ENCODE measurements at places on chromosomes 6 and 20.
A peak's percentile ranks its signal among the peaks of the same experiment; 100 is the strongest.

GRCh38 chr6:24859608-24860200 lies 61.0 kb upstream of the ARMH2 start:
- H3K27ac ChIP-seq: no peak overlapping the region
- no peak overlapping the region for H3K4me3 ChIP-seq
- no peak for ATAC-seq
- H3K36me3 ChIP-seq: peaks cover 3% of the 10 kb centered on the region

GRCh38 chr6:90494067-90494780 lies 92.6 kb downstream of the MAP3K7 start:
- no peaks in the 10 kb centered on the region for H3K36me3 ChIP-seq
- no peak overlapping the region for H3K4me3 ChIP-seq
- H3K27ac ChIP-seq: no peak overlapping the region
- no peak for ATAC-seq

- no peak for ATAC-seq
- peak overlapping the region; percentile 53 for H3K27ac ChIP-seq
- no peaks in the 10 kb centered on the region for H3K36me3 ChIP-seq
- no peaks in the 10 kb centered on the region for H3K27me3 ChIP-seq
These were observed 13.6 kb upstream of the SASH1 start for GRCh38 chr6:148328876-148329555.

DNA sequence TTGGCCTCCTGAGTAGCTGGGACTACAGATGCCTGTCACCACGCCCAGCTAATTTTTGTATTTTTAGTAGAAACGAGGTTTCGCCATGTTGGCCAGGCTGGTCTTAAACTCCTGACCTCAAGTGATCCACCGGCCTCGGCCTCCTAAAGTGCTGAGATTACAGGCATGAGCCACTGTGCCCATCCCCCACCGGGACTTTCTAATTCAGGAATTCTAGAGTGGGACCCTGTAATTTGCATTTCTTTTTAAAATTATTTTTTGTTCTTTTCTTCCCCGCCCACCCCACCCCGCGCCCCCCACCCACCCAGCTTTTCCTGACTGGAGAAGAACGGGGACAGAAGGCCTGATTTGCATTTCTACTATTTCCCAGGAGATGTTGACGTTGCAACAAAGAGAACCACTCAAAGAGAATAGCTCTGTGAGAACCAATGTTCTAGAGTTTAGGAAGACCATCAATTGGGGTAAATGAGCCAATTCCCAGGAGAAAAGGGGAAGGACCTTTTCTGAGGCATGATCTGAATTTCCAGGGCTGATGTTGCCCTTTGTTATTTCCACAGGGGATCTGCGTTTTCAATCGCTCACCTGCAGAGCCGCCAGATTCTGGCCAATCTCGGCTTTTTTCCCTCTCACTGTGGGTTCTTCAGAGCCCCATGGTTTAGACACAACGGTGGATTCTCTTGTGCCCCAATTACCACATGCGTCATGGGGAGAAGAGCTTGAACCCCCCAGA lies 33.2 kb upstream of the TFAP2C start:
- no peak overlapping the region for H3K27ac ChIP-seq
- peaks cover 25% of the 10 kb centered on the region for H3K27me3 ChIP-seq
- no peak overlapping the region for H3K4me3 ChIP-seq
- no peak for ATAC-seq

GRCh38 chr20:44025756-44026155 lies 111.1 kb downstream of the TOX2 start:
- H3K4me3 ChIP-seq: no peak overlapping the region
- no peaks in the 10 kb centered on the region for H3K4me1 ChIP-seq
- ATAC-seq: no peak
- H3K27ac ChIP-seq: no peak overlapping the region
- no peaks in the 10 kb centered on the region for H3K27me3 ChIP-seq

DNA sequence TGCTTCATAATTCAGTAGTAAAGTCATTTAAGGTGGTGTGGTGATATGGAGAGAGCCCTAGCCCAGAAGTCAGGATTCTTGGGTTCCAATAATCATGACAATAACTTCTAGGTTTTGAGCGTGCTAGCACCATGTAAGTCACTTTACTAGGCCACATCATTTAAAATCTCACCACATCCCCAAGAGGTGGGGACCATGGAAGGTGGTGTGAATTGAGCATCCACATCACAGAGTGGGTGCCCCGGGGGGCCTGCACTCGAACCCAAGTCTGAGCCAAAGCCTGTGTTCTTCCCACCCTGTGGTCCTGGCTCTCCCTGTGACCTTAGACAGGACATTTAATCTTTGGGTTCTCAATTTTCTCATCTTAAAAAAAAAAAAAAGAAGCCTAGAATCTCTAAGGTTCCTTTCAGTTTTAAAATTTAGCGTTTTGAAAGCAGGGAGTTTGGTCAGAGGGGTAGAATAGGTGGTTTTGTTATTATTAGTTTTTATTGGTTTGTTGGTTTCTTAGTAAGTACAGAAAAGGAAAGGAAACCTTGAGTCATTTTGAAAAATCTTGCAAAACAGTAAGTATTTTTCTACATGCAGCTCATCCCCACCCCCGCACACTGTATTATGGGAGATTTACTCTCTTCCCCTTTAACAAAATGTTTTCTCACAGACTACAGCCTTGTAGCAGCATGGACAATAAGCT lies 26.4 kb downstream of the ARMC2 start:
- no peak for ATAC-seq
- H3K36me3 ChIP-seq: no peaks in the 10 kb centered on the region
- H3K27me3 ChIP-seq: no peaks in the 10 kb centered on the region
- H3K27ac ChIP-seq: peak overlapping the region; percentile 62
- H3K4me1 ChIP-seq: peaks cover 29% of the 10 kb centered on the region

GRCh38 chr20:49713753-49714712 lies at the start of gene B4GALT5:
Gene B4GALT5, minus strand, starts transcription at chr20:49713878. Its CDS starts 188 bp downstream, at chr20:49713690.
- peak within 1 kb of the TSS; percentile 56 for H3K27ac ChIP-seq
- H3K4me3 ChIP-seq: peak within 1 kb of the TSS; percentile 96
- peak; percentile 94 for ATAC-seq
- no peaks in the 10 kb centered on the region for H3K27me3 ChIP-seq
- no peaks in the 10 kb centered on the region for H3K36me3 ChIP-seq
- H3K4me1 ChIP-seq: peaks cover 48% of the 10 kb centered on the region

DNA sequence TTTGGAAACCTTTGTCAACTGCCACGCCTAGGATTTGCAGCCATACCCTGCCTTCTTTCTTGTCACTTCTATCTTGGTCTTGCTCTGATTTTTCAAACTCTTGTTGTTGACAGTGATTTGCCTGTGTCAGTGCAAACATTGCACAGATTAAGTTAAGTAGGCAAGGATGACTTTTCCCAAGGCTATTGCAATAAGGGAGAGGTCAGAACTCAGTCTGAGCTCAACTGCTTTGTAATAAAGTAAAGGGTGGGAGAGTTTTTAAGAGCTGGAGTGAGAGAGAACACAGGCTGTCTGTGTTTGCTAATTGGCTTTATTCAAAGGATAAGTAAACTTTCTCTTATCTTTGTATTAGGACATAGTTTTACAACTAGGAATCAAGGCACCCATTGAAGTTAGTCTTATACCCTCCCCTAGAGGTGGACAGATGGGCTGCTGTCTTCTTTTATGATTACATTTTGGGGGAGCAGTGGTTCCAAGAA lies 448.6 kb downstream of the PHF3 start:
- H3K36me3 ChIP-seq: no peaks in the 10 kb centered on the region
- H3K27me3 ChIP-seq: no peaks in the 10 kb centered on the region
- no peak overlapping the region for H3K4me3 ChIP-seq
- H3K4me1 ChIP-seq: no peaks in the 10 kb centered on the region
- H3K27ac ChIP-seq: no peak overlapping the region
- no peak for ATAC-seq

GRCh38 chr6:90105506-90106170 lies 191.0 kb downstream of the BACH2 start:
- no peak for ATAC-seq
- no peak overlapping the region for H3K4me3 ChIP-seq
- H3K36me3 ChIP-seq: no peaks in the 10 kb centered on the region
- no peaks in the 10 kb centered on the region for H3K27me3 ChIP-seq
- H3K27ac ChIP-seq: no peak overlapping the region

GRCh38 chr20:39654171-39654570 lies 692.0 kb downstream of the DHX35 start:
- no peak overlapping the region for H3K4me3 ChIP-seq
- H3K27me3 ChIP-seq: peaks cover 7% of the 10 kb centered on the region
- H3K4me1 ChIP-seq: no peaks in the 10 kb centered on the region
- ATAC-seq: no peak
- H3K36me3 ChIP-seq: no peaks in the 10 kb centered on the region
- no peak overlapping the region for H3K27ac ChIP-seq

DNA sequence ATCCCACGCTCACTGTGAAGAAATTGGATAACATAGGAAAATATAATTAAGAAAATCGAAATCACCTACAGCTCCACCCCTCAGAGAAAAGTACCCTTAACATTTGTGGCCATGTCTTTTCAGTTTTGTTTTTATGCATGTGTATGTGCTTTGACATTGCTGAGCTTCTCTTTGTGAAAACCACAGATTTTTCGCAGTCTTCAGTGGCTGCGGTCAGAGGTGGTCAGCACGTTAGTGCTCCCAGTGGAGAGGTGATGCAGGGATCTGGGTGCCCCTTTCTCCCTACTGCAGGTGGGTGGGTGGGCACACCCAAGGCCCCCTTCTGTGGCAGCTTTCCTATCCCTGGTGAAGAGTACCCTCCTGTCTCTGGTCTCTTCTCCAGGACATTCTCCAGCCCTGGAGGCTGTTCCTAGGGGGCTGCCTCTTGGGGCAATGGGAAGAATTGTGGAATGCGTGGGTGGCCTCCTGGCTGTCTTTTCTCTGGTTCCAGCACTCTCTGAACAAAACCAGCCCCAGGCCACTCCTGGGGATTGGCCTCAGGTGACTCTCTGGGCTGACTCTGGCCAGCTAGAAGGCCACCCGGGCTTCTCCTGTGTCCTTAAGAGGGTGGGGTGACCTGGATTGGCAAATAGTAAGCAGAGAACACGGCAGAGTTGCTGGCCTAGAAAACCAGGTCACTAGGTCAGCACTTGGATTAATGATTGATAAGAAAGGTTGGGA lies 49.8 kb upstream of the FANCE start:
- no peaks in the 10 kb centered on the region for H3K4me1 ChIP-seq
- no peak overlapping the region for H3K27ac ChIP-seq
- no peak overlapping the region for H3K4me3 ChIP-seq
- no peaks in the 10 kb centered on the region for H3K36me3 ChIP-seq

GRCh38 chr6:91719414-91719813 lies 1132.5 kb upstream of the MAP3K7 start:
- no peak for ATAC-seq
- no peaks in the 10 kb centered on the region for H3K27me3 ChIP-seq
- H3K4me1 ChIP-seq: no peaks in the 10 kb centered on the region

DNA sequence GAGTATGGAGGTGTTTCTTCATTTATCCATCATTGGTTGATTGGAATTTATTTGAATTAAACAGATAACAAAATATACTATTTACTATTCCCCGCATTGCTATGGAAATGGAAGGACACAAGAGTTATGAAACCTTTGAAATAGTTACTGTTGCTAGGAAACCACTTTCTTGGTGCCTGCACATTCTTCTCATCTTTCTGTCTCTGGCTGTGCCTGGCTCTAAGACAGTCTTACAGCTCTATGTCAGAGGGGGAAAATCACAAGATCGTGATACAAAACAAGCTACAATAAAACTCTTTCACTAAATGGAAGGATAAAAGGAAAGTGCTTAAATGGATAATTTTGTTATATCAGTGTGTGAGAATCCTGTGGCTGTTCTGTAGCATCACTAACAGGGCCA lies 453.0 kb downstream of the LMBRD1 start:
- H3K36me3 ChIP-seq: no peaks in the 10 kb centered on the region
- ATAC-seq: no peak
- H3K4me3 ChIP-seq: no peak overlapping the region

GRCh38 chr20:34532320-34532719 lies 16.1 kb downstream of the DYNLRB1 start:
- H3K36me3 ChIP-seq: peaks cover 98% of the 10 kb centered on the region
- no peak overlapping the region for H3K27ac ChIP-seq
- H3K4me3 ChIP-seq: no peak overlapping the region
- H3K27me3 ChIP-seq: no peaks in the 10 kb centered on the region
- no peaks in the 10 kb centered on the region for H3K4me1 ChIP-seq

- H3K27ac ChIP-seq: no peak overlapping the region
- no peaks in the 10 kb centered on the region for H3K27me3 ChIP-seq
- no peak for ATAC-seq
These were observed 133.5 kb upstream of the CLDN20 start for GRCh38 chr6:155130161-155130853.

GRCh38 chr6:10316373-10316721 lies 98.5 kb downstream of the TFAP2A start:
- ATAC-seq: peak; percentile 95
- no peak overlapping the region for H3K4me3 ChIP-seq
- H3K36me3 ChIP-seq: no peaks in the 10 kb centered on the region
- H3K4me1 ChIP-seq: peaks cover 20% of the 10 kb centered on the region

GRCh38 chr20:33540427-33540826 lies 50.5 kb downstream of the CBFA2T2 start:
- no peak overlapping the region for H3K4me3 ChIP-seq
- no peak for ATAC-seq
- no peaks in the 10 kb centered on the region for H3K27me3 ChIP-seq
- H3K36me3 ChIP-seq: no peaks in the 10 kb centered on the region
- no peak overlapping the region for H3K27ac ChIP-seq

- no peak overlapping the region for H3K4me3 ChIP-seq
- no peak for ATAC-seq
- H3K27ac ChIP-seq: no peak overlapping the region
- no peaks in the 10 kb centered on the region for H3K27me3 ChIP-seq
These were observed 28.9 kb upstream of the CCR6 start for GRCh38 chr6:167093922-167094432.

DNA sequence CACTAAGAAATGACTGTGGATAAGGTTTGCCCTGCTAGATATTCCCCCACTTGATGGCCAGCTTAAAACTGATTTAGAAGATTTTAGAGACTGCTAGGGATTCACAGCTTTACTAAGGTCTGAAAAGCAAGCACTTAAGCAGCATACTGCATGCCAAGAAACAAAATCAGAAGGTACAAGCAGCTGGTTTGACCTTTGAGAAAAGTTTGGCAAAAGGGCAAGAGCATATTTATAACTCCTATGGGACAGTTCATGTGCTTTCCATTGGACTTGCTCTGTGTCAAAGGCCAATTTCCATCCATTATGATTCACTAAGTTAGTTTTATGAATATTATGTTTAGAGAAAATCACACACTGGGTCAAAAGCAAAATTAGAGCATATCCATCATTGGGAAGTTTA lies 402.8 kb downstream of the PKHD1 start:
- H3K27ac ChIP-seq: no peak overlapping the region
- no peaks in the 10 kb centered on the region for H3K36me3 ChIP-seq
- H3K4me3 ChIP-seq: no peak overlapping the region
- no peaks in the 10 kb centered on the region for H3K4me1 ChIP-seq

- no peaks in the 10 kb centered on the region for H3K27me3 ChIP-seq
- H3K27ac ChIP-seq: no peak overlapping the region
- H3K4me1 ChIP-seq: no peaks in the 10 kb centered on the region
- ATAC-seq: no peak
These were observed 168.3 kb upstream of the STMND1 start for GRCh38 chr6:16933532-16933931.

DNA sequence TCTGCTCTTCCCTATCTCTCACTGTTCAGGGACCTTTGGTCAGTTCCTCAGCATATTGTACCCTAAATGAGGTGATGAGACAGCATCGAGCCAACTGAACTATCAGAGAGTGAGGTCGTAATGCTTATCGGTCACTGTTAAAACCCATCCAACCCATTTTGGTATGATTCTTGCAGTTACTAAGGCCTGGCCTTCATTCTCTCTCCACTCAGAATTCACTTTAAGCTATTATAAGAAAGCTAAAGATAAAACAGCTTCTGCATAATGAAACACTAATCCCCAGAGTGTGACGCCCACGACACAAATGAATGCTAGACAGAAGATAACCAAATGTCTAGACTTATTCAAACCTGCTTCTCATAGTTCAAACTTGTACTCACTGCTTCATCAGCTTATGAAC lies 175.8 kb downstream of the GMPR start:
- peaks cover 15% of the 10 kb centered on the region for H3K4me1 ChIP-seq
- H3K27ac ChIP-seq: no peak overlapping the region
- no peak overlapping the region for H3K4me3 ChIP-seq
- H3K27me3 ChIP-seq: no peaks in the 10 kb centered on the region
- no peak for ATAC-seq
